ENCODE measurements at places on chromosomes 6 and 20.

DNA sequence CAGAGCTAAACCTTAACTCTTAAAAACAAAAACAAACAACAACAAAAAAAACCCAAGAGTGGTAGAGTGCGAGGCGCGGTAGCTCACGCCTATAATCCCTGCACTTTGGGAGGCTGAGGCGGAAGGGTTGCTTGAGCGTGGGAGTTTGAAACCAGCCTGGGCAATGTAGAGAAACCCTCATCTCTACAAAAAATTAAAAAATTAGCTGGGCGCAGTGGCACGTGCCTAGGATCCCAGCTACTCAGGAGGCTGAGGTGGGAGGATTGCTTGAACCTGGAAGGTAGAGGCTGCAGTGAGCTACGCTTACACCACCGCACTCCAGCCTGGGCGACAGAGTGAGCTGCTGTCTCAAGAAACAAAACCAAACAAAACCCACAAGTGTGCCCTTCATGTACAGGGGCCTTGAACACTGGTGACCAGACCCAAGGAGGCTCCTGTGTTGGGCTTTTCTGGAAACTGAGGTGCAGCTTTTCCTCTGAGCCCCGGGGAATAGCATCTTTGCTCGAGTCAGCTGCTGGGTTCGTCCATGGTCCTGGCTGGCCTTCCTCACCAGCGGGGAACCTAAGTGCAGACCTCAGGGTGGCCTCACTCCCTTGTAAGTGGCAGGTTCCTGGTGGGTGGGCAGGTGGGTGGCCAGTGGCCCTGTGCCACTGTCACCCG is 39.9 kb downstream of the PYGB start:
- no peak for DNase-seq

GRCh38 chr6:118354641-118355040 is 193.5 kb upstream of the PLN start:
- DNase-seq, result no peak

DNA sequence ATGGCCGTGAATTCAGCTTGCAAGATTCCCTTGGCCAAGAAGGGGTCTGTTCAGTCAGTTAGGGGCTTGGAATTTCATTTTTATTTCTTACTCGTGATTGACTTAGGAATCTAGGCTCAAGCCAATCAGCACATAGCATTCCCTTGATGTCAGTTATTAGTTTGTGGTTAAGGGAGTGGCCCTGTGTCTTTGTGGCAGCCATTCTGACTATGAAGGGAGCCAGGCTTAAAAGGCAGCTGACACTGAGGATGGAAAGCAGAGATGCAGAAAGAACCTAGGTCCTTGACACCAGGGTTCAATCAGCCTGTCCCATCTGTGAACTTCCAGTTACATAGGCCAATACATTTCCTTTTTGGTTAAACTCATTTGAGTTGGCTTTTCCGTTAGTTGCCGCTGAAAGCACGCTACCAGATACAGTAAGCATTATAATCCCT is 48.1 kb downstream of the MCUR1 start:
- no peak for DNase-seq

DNA sequence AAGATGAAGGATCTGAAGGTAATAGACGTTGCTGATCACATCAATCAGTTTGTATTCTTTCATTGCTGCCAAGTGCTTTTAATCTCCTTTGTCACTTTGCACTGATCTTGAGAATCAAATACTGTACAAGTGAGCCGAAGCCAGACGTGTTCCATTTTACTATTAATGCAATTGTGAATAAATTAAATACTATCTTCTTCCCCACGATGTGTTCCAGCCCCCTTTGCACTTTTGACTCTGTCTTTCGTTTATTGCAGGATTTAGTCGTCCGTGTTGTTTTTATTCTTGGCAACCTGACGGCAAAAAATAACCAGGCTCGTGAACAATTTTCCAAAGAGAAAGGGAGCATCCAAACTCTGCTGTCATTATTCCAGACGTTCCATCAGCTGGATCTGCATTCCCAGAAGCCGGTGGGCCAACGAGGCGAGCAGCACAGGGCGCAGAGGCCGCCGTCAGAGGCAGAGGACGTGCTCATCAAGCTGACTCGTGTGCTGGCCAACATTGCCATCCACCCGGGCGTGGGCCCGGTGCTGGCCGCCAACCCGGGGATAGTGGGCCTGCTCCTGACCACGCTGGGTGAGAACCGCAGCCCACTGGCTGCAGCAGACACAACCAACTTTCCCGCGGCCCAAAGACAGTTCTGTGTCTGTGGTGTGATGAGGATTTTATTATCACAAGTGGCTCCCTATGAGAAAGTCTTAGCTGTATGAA is 104.7 kb downstream of the ARMC2 start:
- DNase-seq, result no peak

- DNase-seq, result no peak
Measured at GRCh38 chr6:139135578-139136545, 982 bp downstream of the HECA start.

- DNase-seq, result no peak
Measured at GRCh38 chr6:160238761-160239751, 19.6 kb downstream of the SLC22A2 start.

GRCh38 chr20:10978019-10978702 is 304.4 kb upstream of the JAG1 start:
- no peak for DNase-seq

DNA sequence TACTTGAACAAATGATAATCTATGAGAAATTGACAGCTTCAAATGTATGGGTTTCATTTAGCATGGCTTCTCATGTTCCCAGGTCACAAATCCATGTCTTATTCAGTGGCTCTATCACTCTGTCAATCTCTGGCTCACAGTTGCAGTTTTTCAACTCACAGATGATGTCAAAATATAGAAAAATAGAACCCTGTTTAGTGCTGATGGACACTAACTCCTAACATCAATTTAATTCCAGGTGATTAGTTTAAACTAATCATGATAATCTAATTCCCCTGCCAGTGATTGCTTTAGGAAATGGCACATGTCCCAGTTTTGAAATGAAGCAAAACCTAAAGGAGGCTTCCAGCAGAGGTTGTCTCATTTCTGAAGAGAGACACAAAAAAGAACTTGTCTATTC is 13.0 kb downstream of the KHDC1 start:
- no peak for DNase-seq

GRCh38 chr20:32457479-32457986 is 99.4 kb downstream of the ASXL1 start:
- peak; percentile 23 for DNase-seq

DNA sequence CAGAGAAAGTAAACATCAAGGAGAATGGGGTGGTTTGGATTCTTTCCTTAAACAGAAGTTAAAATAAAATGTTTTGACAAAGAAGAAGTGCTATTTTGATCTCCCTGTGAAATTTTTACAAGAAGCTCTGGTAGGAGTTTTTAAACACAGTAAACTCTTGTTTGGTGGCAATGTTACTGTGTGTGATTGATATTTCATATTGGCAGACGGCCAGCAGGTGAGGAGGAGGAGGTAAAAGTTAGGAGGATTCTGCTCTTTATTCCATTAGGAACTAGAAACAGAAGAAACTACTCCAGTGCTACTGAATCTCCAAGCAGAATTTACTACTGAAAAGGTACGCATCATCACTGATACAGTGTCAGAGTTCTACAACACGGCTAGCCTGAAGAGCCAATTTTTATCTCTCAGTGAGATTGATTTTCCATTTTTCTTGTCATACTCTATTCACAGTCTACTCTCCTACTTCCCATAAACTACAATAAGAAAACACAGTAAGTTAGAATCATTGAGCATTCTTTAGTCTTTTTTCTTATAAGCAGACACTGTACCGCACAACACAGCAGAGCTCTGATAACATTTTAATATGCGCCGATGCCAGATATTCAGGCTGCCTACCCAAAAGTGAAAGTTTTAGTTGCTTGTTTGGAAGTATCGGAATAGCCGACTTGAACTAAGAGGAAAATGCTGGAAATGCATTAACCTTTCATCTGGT is 21.2 kb upstream of the AFDN start:
- no peak for DNase-seq

DNA sequence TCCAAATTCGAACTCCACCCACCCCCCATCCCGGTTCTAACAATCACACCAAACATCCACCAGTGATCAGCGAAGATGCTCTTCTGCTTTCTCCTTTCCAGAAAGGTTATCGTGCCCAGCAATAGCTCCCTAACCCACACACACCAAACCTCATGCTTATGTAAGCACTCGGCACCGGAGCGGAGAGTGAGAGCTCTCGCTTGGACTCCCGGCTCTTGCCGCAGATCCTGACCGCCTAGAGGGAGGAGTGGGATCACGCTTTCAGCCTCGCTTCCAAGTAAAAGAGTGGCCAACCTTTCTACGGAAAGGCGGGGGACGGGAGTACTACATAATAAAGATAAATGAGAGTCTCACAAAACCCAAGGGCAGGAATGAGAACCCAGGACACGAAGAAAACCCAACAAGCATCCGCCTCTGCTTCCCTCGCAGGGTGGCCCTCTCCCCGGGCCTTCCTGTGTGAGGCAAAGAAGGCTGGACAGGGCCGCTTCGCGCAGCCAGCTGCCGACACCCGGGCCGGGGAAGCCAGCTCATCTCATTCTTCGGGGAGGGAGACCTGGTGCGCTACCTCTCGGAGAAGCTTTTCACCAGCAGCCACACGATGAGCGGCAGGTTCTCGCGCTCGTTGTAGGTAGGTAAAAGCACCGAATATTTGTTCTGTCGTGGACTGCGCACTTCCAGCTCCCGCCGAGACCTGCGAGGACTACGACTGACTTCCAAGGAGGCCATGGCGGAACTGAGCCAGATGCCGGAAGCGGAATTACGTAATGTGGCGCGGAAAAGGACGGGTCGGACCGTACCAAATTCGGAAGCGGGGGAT is at the start of gene DPM1:
Gene DPM1 (minus strand): TSS at position 735 of the 817 bp plus-strand sequence. CDS start 9 bp downstream, at position 726.
- DNase-seq, result peak; percentile 73

GRCh38 chr6:23929201-23929600 is 196.8 kb upstream of the NRSN1 start:
- DNase-seq, result no peak

GRCh38 chr6:127547215-127547614 is 28.1 kb upstream of the MTCL3 start:
- no peak for DNase-seq

DNA sequence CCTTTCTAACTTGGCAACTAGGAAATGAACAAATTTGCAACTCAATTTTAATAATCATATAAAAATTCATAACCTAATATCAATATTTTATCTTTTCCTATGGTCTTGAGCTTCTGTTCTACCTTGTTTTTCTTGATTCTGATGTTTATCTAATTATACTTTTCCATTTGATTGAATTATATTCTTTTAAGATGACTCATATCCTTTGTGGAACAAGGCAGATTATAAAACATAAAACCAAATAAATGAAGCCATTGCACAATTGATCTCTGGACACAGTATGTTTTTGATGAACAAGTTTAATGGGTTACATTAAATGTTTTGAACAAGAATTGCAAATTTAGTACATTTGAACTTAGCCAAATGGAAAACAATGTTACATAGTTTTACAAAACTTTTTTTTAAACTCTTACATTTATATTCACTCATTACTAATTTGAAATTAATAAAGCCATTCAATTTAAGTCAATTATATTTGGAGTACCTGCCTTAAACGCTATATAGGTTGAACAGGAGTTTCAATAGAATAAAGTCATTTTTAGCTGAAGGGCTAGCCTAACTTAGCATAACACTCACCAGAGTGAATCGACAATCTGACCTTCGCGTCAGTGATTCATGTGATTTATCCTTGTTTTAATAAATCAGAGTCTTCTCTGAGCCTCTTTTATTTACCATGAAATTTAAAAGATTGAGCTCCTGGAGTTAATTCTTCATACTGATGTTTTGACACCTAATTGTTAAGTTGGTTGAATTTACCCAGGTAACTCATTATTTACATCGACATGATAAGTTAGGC is 3.8 kb downstream of the NCOA7 start:
- no peak for DNase-seq

GRCh38 chr20:44083220-44083933 is 103.6 kb downstream of the JPH2 start:
- DNase-seq, result peak; percentile 20

DNA sequence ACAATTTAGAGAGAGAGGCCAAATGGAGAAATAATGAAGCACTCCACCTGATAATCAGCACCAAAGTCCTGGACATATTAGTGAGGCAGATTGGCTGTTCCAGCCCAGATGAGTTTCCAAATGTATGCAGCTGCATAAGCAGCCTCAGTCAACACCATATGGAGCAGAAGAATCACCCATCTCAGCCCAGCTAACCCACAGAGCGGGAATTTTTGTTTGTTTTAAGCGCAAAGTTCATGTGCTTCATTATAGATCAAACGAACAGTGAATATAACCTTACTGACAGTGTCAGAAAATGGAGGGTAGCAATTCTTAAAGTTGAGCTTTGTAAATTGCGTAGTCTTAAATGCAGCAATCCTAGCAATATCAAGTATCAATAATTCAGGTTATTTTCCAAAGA is 234.0 kb upstream of the CEP162 start:
- DNase-seq, result no peak

GRCh38 chr20:45066372-45066771 is 34.6 kb downstream of the KCNS1 start:
- DNase-seq, result no peak

GRCh38 chr6:125858427-125859320 is 67.9 kb downstream of the NCOA7 start:
- DNase-seq, result peak; percentile 34

DNA sequence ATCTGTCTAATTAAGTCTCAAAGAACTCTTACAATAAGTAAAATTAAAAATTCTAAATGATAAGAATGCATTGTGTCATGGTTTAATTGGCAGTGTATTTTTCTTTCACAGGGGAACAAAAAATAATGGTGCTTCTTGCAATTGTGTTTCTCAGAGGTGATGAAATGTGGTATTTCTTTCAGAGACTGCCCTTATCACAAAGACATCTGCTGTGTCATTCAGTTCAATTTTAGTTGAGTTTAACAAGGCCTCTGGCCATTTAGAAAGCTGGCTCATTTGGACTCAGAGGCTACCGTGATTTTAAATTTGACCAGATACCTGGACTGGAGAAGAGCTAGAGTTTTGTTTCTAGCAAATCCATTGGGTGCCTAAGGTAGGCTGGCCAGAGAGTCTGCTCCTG is 23.6 kb upstream of the ZNF831 start:
- DNase-seq, result no peak

GRCh38 chr6:68059899-68060298 is 575.2 kb upstream of the ADGRB3 start:
- no peak for DNase-seq

GRCh38 chr20:61968036-61968810 is 97.5 kb downstream of the TAF4 start:
- DNase-seq, result no peak

GRCh38 chr20:2244993-2245392 is 50.8 kb upstream of the TGM3 start:
- no peak for DNase-seq

DNA sequence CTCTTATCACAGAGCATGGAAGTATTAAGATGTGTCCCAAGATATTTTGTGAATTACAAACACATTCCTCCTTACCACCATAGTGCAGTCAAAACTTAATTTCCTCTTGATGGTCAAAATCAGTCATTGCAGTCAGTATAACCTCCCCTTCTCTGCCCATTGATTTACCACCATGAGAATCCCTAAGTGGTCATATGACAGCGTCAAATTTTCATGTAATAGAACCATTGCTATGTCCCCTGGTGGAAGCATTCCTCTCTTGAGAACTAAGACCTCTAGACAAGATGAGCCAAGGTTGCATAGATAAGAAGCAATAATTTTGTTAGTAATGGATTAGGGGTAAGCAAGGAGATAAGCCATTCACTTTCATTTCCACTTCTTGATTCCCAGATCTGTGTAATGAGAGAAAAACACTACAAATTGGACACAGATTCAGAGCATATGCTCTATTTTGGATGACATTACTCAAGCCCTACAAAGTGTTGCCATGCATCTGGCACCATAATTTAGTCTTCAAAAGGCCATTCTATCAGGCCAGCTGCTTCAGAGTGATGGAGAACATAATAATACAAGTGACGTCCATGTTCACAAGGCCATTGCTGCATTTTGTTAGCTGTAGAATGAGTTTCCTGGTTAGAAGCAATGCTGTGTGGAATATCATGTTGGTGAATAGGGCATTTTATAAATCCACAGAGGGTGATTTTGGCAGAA is 49.6 kb upstream of the PDE7B start:
- DNase-seq, result no peak
